NCI-H2081 (cell line): ENCODE measurements at places on chromosomes 12 and 14.
A peak's percentile ranks its signal among the peaks of the same experiment; 100 is the strongest.

DNA sequence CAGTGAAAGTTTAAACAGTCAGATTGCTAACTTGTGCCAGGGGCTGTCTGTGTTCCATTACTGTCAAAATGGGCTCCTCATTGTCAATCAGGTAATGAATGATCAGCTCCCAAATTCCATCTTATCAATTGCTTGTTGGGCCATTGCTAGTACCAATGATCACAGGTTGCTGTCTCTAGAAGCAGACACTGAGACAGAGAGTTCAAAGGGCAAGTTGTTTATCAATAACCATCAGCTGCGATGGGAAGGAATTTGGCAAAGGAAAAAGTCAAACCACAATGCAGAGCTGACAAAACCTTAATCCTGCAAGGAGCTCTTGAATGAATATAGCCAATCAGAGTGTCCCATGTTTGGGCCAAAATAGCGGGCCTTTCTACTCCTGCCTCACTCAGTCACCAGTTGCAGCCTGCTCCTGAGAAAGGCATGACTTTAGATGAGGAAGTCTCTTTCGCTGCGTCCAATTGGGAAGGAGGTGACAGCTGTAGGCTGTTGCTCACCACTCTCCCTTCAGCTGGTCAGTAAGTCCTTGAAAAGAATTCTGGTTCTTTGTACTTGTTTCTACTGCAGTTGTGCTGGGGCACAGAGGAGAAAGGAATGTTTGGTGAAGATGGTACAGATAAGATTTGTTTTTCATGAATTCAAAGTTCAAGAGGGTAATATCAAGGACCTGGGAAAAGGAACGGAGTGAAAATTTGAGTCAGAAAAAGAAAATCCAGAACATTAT lies 179.2 kb upstream of the PDE3A start:
- DNase-seq = no peak

DNA sequence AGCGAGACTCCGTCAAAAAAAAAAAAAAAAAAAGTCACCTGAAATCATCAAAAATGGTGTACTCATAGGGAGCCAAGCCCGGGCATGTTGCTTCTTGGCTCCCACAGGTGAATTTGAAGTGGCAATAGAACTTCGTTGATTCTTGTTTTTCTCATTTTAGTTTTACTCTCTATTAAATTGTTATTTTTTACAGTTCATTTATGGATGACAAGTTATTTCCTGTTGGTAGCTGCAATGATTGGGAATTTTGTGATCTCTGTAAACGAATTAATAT lies 1.3 kb downstream of the TM7SF3 start:
- no peak for DNase-seq

DNA sequence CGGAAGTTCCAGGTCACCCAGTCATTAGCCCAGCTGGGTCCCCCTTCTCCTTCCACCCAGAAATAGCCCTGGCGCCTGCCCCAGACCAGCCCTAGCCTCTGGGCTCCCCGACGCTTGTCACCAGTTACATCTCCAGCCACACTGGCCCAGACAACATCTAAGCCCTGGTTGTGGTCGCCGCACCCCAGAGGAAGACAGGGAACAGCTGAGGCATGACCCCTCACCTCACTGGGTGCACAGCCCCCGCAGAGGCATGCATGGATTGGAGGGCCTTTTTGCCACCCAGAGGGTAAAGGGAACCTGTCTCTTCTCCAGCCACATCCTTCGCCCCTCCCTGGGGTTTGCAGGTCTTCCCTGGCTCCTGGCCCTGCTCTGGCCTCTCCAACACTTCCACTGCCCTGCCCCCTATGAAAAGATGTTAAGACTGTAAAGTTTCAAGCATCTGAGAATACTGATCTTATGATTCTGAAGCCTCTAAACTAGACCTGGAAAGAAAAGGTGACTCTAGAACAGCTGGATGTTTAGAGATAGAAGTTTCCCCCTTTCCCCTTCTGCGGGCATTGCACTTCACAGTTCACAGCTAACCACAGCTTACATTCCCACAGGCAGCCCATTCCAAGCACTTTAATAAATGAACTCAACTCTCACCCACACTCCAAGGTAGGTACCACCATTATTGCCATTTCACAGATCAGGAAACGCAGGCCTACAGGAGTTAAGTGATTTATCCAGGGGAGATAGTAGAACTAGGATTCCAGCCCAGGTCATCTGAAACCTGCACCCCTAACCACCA lies 14.7 kb downstream of the TMEM119 start:
- no peak for DNase-seq

DNA sequence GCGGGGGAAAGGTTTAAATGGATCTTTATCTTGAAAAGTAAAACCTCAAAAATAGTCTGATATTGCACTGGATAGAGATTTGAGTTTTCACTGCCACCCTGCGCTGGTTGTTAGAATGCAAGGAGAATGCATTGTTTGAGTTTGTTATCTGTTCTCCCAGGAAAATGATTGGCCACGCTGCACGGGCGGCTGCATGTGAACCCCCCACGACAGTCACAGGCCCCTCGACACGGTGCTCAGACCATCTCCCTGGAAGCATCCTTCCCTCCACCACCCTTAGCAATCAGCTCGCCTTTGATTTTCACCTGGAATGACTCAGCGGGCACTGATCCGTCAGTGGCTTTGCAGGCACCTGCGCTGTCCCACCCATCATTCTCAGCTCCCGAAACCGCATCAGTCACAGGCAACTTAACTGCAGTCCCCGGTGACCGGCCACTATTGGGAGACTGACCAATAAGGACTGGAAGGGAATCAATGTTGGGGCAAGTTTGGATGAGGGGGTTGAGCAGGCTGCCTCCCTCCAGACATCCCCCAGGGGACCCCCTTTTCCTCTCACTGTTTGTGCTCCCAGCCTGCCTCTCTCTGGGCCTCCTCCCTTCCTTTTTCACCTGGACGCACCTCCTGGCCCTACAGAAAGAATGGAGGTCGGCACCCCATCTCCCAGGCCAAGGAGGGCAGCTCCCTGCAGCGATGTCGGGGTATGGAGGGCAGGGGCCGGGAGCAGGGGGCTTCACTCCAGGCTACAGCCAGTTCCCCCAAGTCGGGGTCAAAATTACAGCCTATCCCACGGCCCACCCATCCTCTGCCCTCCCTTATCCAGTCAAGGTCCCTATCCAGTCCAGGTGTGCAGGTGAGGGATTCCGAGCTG lies 28.5 kb upstream of the C14orf180 start:
- no peak for DNase-seq

- no peak for DNase-seq
These were observed 25.6 kb upstream of the ARID2 start for GRCh38 chr12:45703942-45704341.

- DNase-seq = no peak
These were observed 223.4 kb downstream of the GLT1D1 start for GRCh38 chr12:129076441-129077320.

- DNase-seq = no peak
These were observed 121.4 kb downstream of the EFCAB11 start for GRCh38 chr14:89833120-89833532.

- no peak for DNase-seq
These were observed at the start of gene TESPA1 for GRCh38 chr12:54984658-54985376. Gene TESPA1, minus strand, starts transcription at chr12:54984762. Its CDS starts 10,200 bp downstream, at chr12:54974562.

DNA sequence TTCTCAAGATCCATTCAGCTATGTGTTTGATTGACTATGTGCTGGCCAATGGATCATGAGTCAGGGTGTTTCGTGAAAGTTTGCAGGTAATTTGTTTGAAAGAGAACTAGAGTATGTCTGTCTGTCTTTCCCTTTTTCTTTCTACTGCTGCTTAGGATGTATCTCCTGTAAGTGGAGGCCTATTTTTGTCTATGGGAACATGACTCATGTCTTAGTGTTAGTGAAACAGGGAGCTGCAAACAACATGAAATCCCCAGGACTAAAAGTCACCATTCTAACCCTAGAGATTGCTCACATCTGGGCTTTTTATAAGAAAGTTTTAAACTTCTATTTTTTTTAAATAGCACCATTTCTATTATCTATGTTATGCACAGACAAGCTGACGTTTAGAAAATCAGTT lies 333.0 kb downstream of the CCER1 start:
- no peak for DNase-seq

GRCh38 chr12:53344824-53345485 lies 8.8 kb upstream of the SP7 start:
- DNase-seq = peak; percentile 27

DNA sequence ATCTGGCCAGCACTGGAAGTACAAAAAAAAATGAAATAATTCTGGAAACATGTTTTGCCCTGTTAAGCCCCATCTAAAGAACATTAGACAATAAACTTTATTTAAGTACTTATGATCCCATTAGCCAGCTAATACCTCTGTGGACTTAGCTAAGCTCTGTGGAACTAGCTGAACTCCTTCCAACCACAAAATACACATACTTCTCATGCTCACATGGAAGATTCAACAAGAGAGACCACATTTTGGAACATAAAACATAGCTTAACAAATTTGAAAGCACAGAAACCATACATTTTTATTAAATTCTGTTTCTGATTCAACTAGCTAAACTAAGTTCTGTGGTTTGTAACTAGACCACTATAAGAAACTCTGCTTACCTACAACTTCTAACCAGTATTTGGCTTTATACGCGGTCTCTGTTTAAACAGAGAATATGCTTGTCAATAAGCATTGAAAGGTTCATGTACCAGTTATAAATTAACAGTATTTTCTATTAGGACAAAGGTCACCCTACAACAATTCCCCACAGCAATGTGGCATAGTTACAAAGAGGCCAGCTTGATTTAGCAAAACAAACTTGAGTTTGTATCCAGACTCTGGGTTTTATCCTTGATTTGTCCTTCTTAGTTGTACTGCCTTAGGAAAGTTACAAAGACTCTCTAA lies 300.1 kb downstream of the C12orf50 start:
- no peak for DNase-seq

DNA sequence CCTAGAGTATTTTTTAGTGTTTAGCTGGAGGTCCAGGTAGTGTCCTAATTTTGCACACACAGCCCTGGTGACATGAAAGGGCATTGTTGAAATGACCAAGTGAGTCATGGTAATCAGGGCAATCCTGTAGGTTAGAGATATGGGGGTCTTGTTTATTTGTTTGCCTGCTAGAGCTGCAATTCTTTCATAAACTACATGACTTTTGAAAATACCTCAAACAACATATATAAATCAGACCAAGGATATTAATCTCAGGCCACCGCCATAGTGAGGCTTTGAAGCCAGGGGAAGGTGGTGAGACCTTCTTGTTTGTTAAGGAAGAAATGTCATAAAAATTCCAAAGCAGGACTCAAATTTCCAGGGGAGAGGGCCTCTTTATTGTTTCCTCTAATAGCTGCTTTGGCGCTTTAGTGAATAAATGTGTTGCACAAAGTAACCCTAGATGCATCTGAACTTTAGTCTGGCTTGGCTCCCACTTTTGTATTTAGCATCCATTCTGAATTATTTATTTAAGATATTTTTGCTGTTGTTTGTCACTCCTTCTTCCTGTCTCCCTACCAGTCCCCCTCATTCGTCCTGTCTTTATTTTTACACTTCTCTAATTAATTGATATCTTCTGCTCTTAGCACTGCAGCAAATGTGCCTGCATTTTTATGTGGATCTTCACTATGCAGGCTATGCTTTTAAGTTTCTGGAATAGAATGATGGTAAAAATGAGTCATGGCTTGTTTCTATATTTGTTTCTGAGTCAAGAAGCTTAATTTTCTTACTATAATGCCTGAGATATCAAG lies 430.3 kb downstream of the RAD51B start:
- no peak for DNase-seq

- DNase-seq = no peak
These were observed 21.9 kb downstream of the CCDC91 start for GRCh38 chr12:28212182-28212581.
